ENCODE measurements at places on chromosomes 3 and 15.

GRCh38 chr3:23324745-23325144 lies 121.6 kb downstream of the UBE2E2 start:
- DNase-seq: no peak

DNA sequence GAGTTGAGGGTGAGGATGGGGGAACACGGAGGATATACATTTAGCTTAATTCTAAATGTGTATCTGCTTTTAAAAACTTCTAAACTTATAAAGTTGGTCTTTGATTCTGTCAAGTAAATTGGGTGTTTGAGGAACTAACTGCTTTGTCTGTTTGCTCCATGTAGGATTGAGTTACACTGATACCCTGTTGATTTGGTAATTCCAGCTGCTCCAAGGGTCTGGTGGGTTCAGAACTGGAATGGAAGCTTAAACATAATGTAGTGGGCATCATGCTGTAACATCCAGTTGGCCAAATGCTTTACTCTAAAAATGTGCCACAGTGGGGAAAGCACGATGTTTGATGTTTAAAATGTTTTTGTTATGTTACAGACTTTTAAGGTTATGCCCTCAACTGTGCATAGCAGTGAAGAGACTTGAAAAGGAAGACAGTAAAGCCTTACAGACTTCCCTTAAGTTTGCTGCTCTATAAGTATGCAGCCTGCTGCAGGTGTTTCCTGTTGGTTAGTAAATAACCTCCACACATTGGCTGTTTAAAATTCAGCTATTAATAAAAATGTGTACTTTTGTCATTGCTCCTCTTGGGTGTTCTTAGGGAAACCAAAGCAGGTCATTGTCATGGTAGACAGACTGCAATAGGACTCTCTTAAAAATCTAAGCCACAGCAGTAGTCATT lies 5.9 kb upstream of the EDEM1 start:
- no peak for DNase-seq

DNA sequence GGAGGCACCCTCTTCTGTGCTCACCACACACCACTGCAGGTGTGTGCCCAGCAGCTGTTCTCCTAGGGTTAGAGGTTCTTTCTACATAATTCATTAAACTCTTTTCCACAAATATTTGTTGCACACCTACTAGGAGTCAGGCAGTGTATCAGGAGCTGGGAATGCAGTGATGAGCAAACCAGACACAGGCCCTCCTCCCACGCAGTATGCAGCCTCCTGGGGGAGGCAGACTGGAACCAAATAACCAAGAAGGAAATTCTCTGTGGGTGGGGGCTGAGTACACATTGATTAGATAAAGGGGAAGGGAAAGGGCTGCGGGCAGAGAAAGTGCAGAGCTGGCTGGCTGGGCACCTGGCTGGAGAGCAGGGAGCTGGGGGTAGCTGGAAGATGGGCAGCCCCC lies 18.5 kb upstream of the C3orf22 start:
- no peak for DNase-seq

GRCh38 chr3:12049675-12050074 lies 45.5 kb downstream of the SYN2 start:
- no peak for DNase-seq

- no peak for DNase-seq
Measured at GRCh38 chr15:39717134-39717533, 65.5 kb downstream of the FSIP1 start.

DNA sequence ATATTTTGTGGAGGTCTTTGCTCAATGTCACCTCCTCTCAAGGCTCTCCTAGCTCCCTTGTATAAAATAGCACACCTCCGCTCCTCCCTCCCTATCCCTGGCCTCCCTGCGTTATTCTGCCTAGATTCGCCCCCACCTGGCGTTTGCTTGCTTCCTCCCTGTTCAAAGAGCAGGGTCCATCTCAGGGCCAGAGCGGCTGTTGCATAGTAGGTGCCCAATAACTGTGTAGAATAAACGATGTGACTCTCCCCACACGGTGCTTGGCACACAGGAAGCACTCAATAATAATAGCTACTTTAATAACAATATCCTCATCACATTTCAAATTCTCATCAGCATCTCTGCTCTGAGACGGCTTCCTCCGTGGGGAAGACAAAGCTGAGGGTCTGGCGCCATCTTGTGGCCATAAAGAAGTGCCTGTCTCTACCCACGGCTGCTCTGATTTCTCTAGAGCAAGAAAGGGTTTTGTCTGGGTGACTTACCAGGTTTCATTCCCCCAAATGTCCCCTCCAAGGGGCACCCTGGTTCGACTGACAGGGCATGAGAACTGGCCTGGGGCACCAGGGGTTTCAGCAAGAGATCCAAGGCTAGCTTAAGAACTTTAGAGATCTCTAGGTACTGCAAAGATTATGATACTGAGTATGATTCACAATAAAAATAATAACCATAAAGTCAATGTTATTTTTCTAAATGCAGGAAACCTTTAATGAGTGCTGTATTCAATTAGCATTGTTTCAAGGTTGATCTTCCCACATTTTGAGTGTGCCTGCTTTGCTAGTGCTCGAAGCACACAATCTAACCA lies 16.1 kb downstream of the CD276 start:
- DNase-seq: peak; percentile 83

- DNase-seq: no peak
Measured at GRCh38 chr3:135083179-135083578, 288.1 kb downstream of the EPHB1 start.

- DNase-seq: no peak
Measured at GRCh38 chr15:71325481-71325880, 210.2 kb downstream of the THSD4 start.

DNA sequence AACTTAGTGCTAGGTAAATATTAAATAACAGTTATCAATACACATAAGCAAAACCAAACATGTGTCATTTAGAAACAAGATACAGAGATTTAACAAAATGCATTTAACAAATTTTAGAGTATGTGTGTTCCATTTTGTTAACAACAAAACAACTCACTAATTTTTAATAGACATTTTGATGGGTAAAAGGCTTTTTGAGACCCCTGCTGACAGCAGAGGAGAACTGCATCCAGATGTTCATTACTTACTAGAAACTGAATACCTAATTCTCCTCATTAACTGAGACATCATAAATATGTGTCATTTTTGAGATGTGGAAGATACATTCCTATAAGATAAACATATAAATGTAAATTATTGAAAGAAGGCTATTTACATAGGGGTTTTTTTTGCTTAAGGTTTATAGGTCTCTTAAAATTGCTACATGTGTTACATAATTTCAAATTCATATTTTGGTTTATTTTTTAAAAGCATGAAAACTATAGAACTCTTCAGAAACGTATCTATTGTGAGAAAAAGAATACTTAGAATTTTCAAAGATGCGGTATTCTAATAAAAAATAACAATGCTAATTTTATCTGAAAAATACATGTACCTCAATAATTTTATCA lies 1009.8 kb downstream of the TUSC7 start:
- DNase-seq: no peak

DNA sequence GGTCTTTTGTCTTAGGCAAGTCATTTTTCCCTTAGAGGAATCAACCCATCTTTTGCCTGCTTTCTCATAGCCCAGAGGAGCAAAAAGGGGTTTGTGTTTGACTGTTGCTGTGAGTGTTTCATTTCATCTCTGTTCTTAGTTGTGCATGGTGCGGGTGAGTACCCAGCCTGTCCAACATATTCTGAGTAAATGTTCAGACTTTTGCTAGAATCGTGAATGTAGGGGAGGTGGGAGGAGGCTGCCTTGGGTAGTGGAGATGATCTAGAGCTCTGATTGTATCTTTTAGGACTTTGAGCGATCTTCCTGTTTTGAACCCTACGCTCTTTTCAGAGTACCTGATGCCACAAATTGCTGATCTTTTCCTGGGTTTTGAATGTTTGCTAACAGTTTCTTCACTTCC lies 123.1 kb downstream of the ZNF609 start:
- DNase-seq: no peak

- no peak for DNase-seq
Measured at GRCh38 chr3:157465741-157466140, 29.1 kb downstream of the PTX3 start.

DNA sequence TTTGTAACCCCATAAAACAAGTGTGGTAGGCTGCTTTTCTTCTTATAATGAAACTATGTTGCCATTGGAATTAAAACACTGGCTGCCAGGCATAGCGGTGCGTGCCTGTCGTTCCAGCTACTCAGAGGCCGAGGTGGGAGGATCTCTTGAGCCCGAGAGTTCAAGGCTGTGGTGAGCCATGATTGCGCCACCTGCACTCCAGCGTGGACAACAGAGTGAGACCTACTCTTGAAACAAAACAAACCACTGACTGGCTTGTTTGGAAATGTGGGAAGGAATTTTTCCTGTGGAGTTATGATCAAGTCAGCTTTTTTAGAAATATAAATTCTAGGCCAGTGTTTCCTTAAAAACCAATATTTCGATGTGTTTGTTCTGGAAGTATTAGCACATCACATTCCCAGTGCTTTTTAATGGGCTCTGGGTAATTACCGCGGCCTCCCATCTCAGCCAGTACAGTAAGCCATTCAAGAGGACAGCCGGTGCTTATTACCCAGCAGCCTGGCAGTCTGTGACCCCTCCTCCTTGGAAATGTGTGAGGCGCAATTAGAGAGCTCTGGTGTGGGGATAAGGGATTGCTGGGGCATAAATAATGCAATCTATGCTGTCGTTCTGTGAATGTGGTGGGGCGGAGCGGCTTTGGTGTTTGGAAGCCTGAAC lies 58.3 kb upstream of the TRAK1 start:
- no peak for DNase-seq

- DNase-seq: no peak
Measured at GRCh38 chr3:40290396-40290795, 19.1 kb upstream of the EIF1B start.

GRCh38 chr3:52061121-52061910 lies 4.9 kb upstream of the DUSP7 start:
- no peak for DNase-seq
